ENCODE measurements at places on chromosomes 12 and 14. TPM values are rescaled to one million over a fixed set of nuclear protein-coding genes. Genes with fewer than 3 reads are reported as not detected.

The CAPS2 gene
- total RNA-seq, result 6.0 TPM

The CD4 gene
- 224 TPM for total RNA-seq

The SLCO1C1 gene
- not detected for total RNA-seq

The P2RX7 gene
- total RNA-seq, result 3.8 TPM

GRCh38 chr14:20627346-20628027 lies 14.0 kb downstream of the OR6S1 start:
- peaks cover 22% of the 10 kb centered on the region for H3K36me3 ChIP-seq
- peak overlapping the region; percentile 83 for H3K4me3 ChIP-seq
- H3K27ac ChIP-seq, result peak overlapping the region; percentile 98

DNA sequence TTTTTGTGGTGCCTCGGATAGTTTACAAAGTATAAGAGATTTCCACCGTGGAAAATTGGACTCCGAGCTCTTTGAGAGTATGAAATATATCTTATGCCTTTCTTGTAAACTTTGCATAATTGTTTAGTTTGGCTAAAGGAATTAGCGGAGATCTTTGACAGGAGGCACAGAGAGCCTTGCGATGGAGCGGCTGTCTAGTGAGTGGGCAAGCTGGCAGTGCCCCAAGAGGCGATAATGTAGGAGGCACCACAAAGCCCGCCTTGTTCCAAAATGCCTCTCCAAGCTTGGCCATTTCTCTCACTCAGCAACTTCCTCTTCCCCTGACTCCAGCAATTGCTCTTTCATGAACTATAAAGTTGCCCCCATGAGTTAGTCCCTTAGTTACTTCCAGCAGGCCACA lies 270.1 kb upstream of the PRICKLE1 start:
- H3K27me3 ChIP-seq, result no peaks in the 10 kb centered on the region
- no peak overlapping the region for H3K27ac ChIP-seq
- H3K36me3 ChIP-seq, result no peaks in the 10 kb centered on the region

DNA sequence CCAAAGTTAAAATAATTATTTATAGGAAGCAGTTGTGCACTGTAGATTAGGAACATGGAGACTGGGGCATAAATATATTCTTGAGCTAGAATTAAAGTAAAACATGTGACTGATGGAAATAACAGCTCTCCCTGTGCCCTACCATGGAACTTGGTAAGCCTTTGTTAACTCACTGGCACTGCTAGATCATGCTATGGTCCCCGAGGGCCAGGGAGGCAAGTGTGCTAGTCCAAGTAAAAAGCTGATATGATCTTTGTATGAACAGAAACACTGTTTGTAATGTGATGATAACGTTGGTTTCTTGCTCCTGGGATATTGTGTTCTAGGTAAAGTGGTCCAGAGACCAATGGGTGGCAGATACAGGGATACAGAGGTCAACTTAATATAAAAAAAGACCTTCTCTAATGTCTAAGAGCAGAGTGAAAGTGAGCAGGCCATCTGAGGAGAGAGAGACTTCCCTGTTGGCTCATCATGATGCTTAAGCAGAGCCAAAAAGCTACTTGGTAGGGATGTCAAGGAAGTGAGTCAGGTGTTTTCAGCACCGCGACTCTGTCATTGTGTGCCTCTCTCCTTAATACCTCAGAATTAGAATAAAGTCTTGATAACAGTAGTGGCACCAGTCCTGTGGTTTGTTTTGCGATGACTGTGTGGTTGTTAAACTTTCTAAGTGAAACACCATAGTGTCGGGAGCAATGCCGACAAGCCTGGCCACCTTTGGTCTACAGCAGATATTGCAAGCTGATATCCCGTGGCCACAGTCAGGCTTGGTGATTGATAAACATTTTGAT lies 27.6 kb downstream of the BICD1 start:
- peak overlapping the region; percentile 65 for H3K27ac ChIP-seq
- peak overlapping the region; percentile 46 for H3K4me3 ChIP-seq
- H3K27me3 ChIP-seq, result peaks cover 3% of the 10 kb centered on the region
- peaks cover 12% of the 10 kb centered on the region for H3K4me1 ChIP-seq
- ATAC-seq, result peak; percentile 97
- no peaks in the 10 kb centered on the region for H3K36me3 ChIP-seq

- H3K27me3 ChIP-seq, result peaks cover 8% of the 10 kb centered on the region
- H3K4me3 ChIP-seq, result peak overlapping the region; percentile 85
- H3K36me3 ChIP-seq, result peaks cover 7% of the 10 kb centered on the region
- peak overlapping the region; percentile 87 for H3K27ac ChIP-seq
Measured at GRCh38 chr14:99971941-99972747, 93.1 kb upstream of the EVL start.

- ATAC-seq, result no peak
- peaks cover 32% of the 10 kb centered on the region for H3K4me1 ChIP-seq
- no peak overlapping the region for H3K4me3 ChIP-seq
Measured at GRCh38 chr12:47312808-47313426, 233.2 kb upstream of the AMIGO2 start.

DNA sequence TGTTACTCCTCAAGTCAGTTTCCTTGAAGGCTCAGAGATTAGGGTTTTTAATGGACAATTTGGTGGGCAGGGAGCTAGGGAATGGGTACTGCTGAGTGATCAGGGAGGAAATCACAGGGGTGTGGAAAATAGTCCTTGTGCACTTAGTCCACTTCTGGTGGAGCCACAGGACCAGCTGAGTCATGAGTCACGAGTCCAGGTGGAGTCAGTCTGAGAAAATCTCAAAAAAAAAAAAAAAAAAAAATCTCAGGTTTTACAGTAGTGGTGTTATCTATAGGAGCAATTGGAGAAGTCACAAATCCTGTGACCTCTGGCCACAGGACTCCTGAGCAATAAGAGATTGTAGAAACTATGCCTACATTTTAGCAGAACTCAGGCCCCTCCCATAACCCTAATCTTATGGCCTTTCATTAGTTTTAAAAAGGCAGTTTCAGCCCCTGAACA lies 28.2 kb upstream of the AMN1 start:
- no peaks in the 10 kb centered on the region for H3K27me3 ChIP-seq
- ATAC-seq, result peak; percentile 45

GRCh38 chr14:23931721-23932289 lies 21.8 kb upstream of the DHRS4 start:
- H3K4me3 ChIP-seq, result no peak overlapping the region
- peaks cover 3% of the 10 kb centered on the region for H3K4me1 ChIP-seq
- H3K36me3 ChIP-seq, result no peaks in the 10 kb centered on the region
- no peak for ATAC-seq
- no peak overlapping the region for H3K27ac ChIP-seq
- H3K27me3 ChIP-seq, result no peaks in the 10 kb centered on the region

GRCh38 chr12:104452087-104452486 lies 4.7 kb upstream of the CHST11 start:
- peaks cover 6% of the 10 kb centered on the region for H3K36me3 ChIP-seq
- no peak for ATAC-seq
- H3K4me1 ChIP-seq, result peaks cover 5% of the 10 kb centered on the region
- H3K27ac ChIP-seq, result no peak overlapping the region
- H3K4me3 ChIP-seq, result no peak overlapping the region

DNA sequence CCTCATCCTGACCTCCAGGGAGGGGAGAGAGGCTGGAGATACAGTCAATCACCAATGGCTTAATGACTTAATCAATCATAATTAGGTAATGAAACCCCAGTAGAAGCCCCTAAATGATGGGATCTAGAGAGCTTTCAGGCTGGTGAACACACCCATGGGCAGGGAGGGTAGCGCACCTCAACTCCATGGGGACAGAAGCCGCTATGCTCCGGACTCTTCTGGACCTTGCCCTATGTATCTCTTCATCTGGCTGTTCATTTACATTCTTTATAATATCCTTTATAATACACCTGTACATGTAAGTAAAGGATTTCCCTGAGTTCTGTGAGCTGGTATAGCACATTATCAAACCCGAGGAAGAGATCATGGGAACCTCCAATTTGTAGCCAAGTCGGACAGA lies 205.9 kb downstream of the STXBP6 start:
- no peak for ATAC-seq
- H3K27ac ChIP-seq, result no peak overlapping the region
- peaks cover 19% of the 10 kb centered on the region for H3K27me3 ChIP-seq
- no peak overlapping the region for H3K4me3 ChIP-seq
- no peaks in the 10 kb centered on the region for H3K36me3 ChIP-seq
- no peaks in the 10 kb centered on the region for H3K4me1 ChIP-seq

GRCh38 chr12:14018080-14018479 lies 36.7 kb upstream of the GRIN2B start:
- H3K27ac ChIP-seq, result no peak overlapping the region
- no peaks in the 10 kb centered on the region for H3K4me1 ChIP-seq
- no peak overlapping the region for H3K4me3 ChIP-seq
- ATAC-seq, result no peak

All from activated T-helper 17 cell treated with anti-CD3 and anti-CD28 coated beads, Interleukin-2, amount 50 U/mL, for 72 hours (primary cell).